ENCODE measurements at places on chromosomes 6 and 20. TPM values are rescaled to one million over a fixed set of nuclear protein-coding genes. Genes with fewer than 3 reads are reported as not detected.

DNA sequence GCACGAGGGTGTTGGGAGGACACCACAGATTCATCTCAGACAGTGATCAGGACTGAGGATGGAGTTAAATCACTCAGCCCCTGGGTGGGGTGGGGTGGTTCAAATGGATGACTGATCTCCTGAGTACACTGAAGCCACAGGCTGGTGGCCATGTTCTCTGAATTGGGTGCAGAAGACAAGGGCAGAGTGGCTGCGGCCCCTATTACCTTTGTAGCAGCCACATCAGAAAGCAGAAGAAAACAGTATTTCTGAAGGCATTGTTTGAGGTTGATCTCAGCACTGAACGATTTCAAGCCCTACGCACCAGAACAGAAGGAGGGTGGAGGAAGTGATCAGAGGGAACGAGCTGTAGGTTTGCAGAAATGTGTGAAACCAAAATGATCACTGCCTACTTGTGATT lies 71.6 kb downstream of the SH3BGRL2 start:
- H3K36me3 ChIP-seq = peaks cover 12% of the 10 kb centered on the region
- DNase-seq = no peak
- H3K4me3 ChIP-seq = no peak overlapping the region
- H3K27ac ChIP-seq = no peak overlapping the region

- no peaks in the 10 kb centered on the region for H3K27me3 ChIP-seq
- no peak overlapping the region for H3K27ac ChIP-seq
- H3K4me1 ChIP-seq = no peaks in the 10 kb centered on the region
- H3K4me3 ChIP-seq = no peak overlapping the region
- no peaks in the 10 kb centered on the region for H3K36me3 ChIP-seq
- DNase-seq = no peak
These were observed 17.5 kb upstream of the L3MBTL1 start for GRCh38 chr20:43490038-43490437.

- H3K4me1 ChIP-seq = peaks cover 8% of the 10 kb centered on the region
- no peak overlapping the region for H3K4me3 ChIP-seq
- no peak overlapping the region for H3K27ac ChIP-seq
- no peaks in the 10 kb centered on the region for H3K27me3 ChIP-seq
- DNase-seq = no peak
- peaks cover 2% of the 10 kb centered on the region for H3K36me3 ChIP-seq
These were observed 129.6 kb downstream of the ZDHHC14 start for GRCh38 chr6:157510323-157511188.

DNA sequence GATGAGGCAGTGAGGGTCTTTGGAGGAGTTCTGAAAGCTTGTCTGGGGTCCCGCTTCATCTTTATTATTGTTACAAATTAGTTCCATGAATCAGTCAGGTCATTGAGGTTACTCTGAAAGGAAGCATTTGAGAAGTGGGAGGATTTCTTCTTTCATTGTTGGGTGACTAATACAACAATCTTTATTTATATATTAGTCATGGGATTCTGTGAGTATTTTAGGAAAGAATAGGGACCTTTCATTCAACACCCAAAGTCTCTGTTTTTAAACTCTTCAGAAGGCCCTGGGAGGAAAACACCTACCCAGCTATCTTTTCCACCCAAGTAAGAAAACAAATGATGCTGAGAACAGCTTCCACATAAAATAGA lies 98.3 kb downstream of the SOD2 start:
- H3K4me1 ChIP-seq = no peaks in the 10 kb centered on the region
- no peak overlapping the region for H3K27ac ChIP-seq
- no peak for DNase-seq
- no peaks in the 10 kb centered on the region for H3K36me3 ChIP-seq

- H3K4me1 ChIP-seq = no peaks in the 10 kb centered on the region
- no peaks in the 10 kb centered on the region for H3K36me3 ChIP-seq
- no peak overlapping the region for H3K4me3 ChIP-seq
- no peaks in the 10 kb centered on the region for H3K27me3 ChIP-seq
These were observed 156.2 kb downstream of the SOX4 start for GRCh38 chr6:21749754-21750153.

GRCh38 chr6:151018046-151018445 lies 152.5 kb downstream of the MTHFD1L start:
- no peak for DNase-seq
- no peak overlapping the region for H3K4me3 ChIP-seq
- H3K27me3 ChIP-seq = no peaks in the 10 kb centered on the region
- H3K4me1 ChIP-seq = peaks cover 3% of the 10 kb centered on the region

- H3K27me3 ChIP-seq = no peaks in the 10 kb centered on the region
- peaks cover 82% of the 10 kb centered on the region for H3K36me3 ChIP-seq
- DNase-seq = no peak
These were observed 54.7 kb upstream of the LYRM2 start for GRCh38 chr6:89693207-89693606.

GRCh38 chr6:19943042-19943441 lies 105.9 kb downstream of the ID4 start:
- no peaks in the 10 kb centered on the region for H3K36me3 ChIP-seq
- no peaks in the 10 kb centered on the region for H3K27me3 ChIP-seq
- no peaks in the 10 kb centered on the region for H3K4me1 ChIP-seq

- H3K27ac ChIP-seq = no peak overlapping the region
- H3K27me3 ChIP-seq = no peaks in the 10 kb centered on the region
- peaks cover 24% of the 10 kb centered on the region for H3K36me3 ChIP-seq
- no peak for DNase-seq
These were observed 992 bp downstream of the ZSCAN16 start for GRCh38 chr6:28125401-28125800.

GRCh38 chr6:116605935-116606334 lies 10.3 kb upstream of the RSPH4A start:
- H3K27me3 ChIP-seq = peaks cover 2% of the 10 kb centered on the region
- H3K4me3 ChIP-seq = no peak overlapping the region
- no peaks in the 10 kb centered on the region for H3K36me3 ChIP-seq
- no peak overlapping the region for H3K27ac ChIP-seq

GRCh38 chr6:158854214-158855101 lies 35.3 kb upstream of the EZR start:
- peak overlapping the region; percentile 97 for H3K27ac ChIP-seq
- no peaks in the 10 kb centered on the region for H3K36me3 ChIP-seq
- no peak for DNase-seq
- peaks cover 44% of the 10 kb centered on the region for H3K4me1 ChIP-seq

DNA sequence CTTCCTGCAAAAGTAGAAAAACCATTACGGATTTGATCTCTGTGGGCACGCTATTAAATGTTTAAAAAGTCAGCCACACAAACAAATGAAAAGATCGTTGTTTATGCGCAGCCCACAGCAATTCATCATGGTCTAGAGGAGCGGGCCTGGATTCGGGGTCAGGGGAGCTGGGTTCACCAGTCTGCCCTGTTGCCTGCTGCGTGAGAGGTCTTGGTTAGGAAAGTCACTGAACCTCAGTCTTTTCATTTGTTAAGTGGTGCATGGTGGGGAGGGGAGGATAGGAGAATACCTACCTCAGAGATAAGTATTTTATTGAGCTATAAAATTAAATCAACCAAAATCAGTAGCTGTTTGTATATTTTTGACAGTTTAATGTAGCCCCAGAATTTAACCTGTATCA lies 47.3 kb upstream of the FYN start:
- no peak for DNase-seq
- H3K4me3 ChIP-seq = no peak overlapping the region
- peaks cover 2% of the 10 kb centered on the region for H3K27me3 ChIP-seq
- no peak overlapping the region for H3K27ac ChIP-seq

DNA sequence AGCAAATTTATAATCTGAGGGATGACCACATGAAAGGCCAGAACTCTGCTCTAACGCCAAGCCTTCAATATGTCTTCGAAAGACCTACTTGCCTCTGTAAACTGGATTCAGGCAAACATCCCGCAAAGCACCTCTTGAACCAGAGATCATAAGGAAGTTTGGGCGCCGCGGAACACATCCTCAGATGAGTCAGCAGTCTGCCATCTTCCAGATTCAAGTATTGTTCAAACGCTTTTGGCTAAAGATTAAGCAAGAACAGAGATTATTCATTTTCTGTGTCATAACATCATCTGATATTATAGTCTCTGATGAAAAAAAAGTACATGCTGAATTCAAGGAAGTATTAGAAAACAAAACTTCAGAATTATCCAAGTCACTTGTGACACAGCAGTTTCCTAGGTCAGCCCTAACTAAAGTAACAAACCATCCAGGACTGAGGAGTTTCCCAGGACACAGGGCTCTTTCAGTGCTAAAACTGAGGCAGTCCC lies 20.8 kb downstream of the TBC1D7 start:
- no peak overlapping the region for H3K27ac ChIP-seq
- H3K27me3 ChIP-seq = no peaks in the 10 kb centered on the region
- DNase-seq = no peak
- H3K4me1 ChIP-seq = peaks cover 10% of the 10 kb centered on the region

GRCh38 chr6:107815846-107816245 lies 8.3 kb downstream of the SCML4 start:
- no peak for DNase-seq
- no peak overlapping the region for H3K4me3 ChIP-seq
- H3K27me3 ChIP-seq = no peaks in the 10 kb centered on the region

GRCh38 chr6:9484686-9485085 lies 930.2 kb downstream of the TFAP2A start:
- H3K36me3 ChIP-seq = no peaks in the 10 kb centered on the region
- H3K27ac ChIP-seq = no peak overlapping the region
- H3K4me3 ChIP-seq = no peak overlapping the region
- H3K27me3 ChIP-seq = no peaks in the 10 kb centered on the region

GRCh38 chr6:150603176-150603575 lies 3.5 kb downstream of the PLEKHG1 start:
- H3K27me3 ChIP-seq = peaks cover 20% of the 10 kb centered on the region
- H3K27ac ChIP-seq = no peak overlapping the region
- H3K36me3 ChIP-seq = no peaks in the 10 kb centered on the region

- H3K4me1 ChIP-seq = no peaks in the 10 kb centered on the region
- no peak for DNase-seq
- H3K36me3 ChIP-seq = no peaks in the 10 kb centered on the region
- no peak overlapping the region for H3K27ac ChIP-seq
These were observed 265.1 kb upstream of the CEP162 start for GRCh38 chr6:84492241-84493165.

GRCh38 chr6:134172020-134172705 lies 119.7 kb upstream of the SLC2A12 start:
- H3K27me3 ChIP-seq = no peaks in the 10 kb centered on the region
- H3K4me1 ChIP-seq = peaks cover 7% of the 10 kb centered on the region
- no peak for DNase-seq
- no peak overlapping the region for H3K27ac ChIP-seq

DNA sequence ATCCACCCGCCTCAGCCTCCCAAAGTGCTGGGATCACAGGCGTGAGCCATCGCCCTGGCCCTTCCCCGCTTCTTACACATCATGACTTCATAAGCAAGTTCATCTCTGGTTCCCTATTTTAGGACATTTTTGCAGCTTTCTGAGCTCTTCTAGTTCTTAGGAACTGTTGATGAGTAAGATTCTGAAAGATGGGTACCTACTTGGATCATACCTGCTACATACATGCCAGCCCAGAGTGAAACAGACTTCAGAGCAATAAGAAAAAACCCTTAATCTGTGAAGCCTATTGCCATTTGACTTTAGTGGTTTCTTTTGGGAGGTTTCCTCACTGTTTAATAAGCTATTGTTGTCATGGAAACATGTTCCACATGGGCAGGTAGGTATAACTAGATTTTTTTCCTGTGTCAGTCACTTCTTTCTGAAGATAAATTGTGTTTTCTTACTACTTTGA lies 27.9 kb upstream of the TMEM217 start:
- no peaks in the 10 kb centered on the region for H3K27me3 ChIP-seq
- peaks cover 57% of the 10 kb centered on the region for H3K36me3 ChIP-seq
- H3K27ac ChIP-seq = no peak overlapping the region
- H3K4me1 ChIP-seq = no peaks in the 10 kb centered on the region
- no peak for DNase-seq

- no peak for DNase-seq
- no peaks in the 10 kb centered on the region for H3K4me1 ChIP-seq
These were observed 121.4 kb downstream of the BMP2 start for GRCh38 chr20:6888736-6889395.

DNA sequence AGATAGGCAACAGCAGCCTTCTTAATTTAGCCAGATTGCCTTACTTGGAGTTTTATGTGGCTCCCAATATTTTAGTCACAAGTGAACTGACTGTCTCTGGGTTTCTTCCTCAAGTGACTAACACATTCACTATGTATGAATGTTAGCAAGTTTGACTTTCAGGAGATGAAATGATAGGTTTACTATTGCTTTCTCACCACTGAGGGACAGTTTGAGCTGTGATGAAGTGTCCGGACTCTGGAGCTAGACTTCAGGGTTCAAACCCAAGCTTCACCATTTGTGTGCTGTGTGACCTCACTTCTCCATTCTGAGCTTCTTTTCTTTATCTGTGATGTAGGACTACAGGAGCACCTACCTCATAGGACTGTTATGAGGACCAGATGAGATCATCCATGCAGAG lies 8.2 kb downstream of the DHX35 start:
- H3K27me3 ChIP-seq = no peaks in the 10 kb centered on the region
- peaks cover 17% of the 10 kb centered on the region for H3K4me1 ChIP-seq
- peaks cover 15% of the 10 kb centered on the region for H3K36me3 ChIP-seq
- DNase-seq = no peak
- peak overlapping the region; percentile 40 for H3K27ac ChIP-seq
- no peak overlapping the region for H3K4me3 ChIP-seq

DNA sequence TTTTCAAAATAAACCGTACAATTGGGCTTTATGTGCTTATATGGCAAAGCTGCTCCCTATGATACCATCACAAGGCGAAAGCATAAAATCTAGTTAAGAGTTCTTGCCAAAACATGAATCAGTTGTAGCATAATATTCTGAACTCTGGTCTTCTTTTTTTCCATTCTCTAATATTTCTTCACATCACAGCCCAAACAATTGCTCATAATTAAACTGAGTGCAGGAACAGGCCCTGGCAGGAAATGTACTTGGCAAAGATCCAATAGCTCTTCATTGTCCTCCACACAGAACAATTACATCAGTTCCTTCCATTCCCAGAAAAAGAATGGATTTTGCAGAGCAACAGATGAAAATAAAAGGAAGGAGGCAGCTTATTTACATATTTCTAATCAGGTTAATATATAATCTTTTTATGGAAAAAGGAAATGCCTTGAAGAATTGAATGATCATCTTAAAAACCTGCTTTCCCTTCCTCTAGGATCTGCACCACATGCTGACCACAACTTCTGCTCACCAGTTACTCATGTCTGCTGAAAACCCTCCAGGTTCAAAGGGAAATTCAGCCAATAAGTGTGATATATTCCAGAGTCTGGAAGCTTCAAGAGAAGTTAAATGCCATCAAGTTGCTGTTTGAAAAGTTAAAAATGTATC lies 123.3 kb upstream of the COL21A1 start:
- H3K27me3 ChIP-seq = no peaks in the 10 kb centered on the region
- H3K27ac ChIP-seq = peak overlapping the region; percentile 51
- peaks cover 28% of the 10 kb centered on the region for H3K4me1 ChIP-seq
- no peaks in the 10 kb centered on the region for H3K36me3 ChIP-seq

GRCh38 chr20:59455402-59456341 lies 148.7 kb upstream of the PHACTR3 start:
- no peaks in the 10 kb centered on the region for H3K4me1 ChIP-seq
- H3K27ac ChIP-seq = no peak overlapping the region
- H3K4me3 ChIP-seq = no peak overlapping the region

The GJA1 gene
- 90.3 TPM for polyA plus RNA-seq

The PDSS2 gene
- 12.8 TPM for polyA plus RNA-seq

The MYL9 gene
- 537 TPM for polyA plus RNA-seq

The FOXA2 gene
- polyA plus RNA-seq = 8.2 TPM

The OARD1 gene
- polyA plus RNA-seq = 82.5 TPM

The SEL1L2 gene
- polyA plus RNA-seq = not detected

The IMPG1 gene
- polyA plus RNA-seq = 3.4 TPM

The RAMACL gene
- polyA plus RNA-seq = 0.30 TPM

The SNAP25 gene
- polyA plus RNA-seq = 25.6 TPM

The PGC gene
- 0.16 TPM for polyA plus RNA-seq

The C6orf118 gene
- polyA plus RNA-seq = 0.78 TPM
